ENCODE measurements at places on chromosomes 3 and 15.

GRCh38 chr3:13770170-13771169 lies 109.4 kb downstream of the WNT7A start:
- DNase-seq: no peak

GRCh38 chr3:72078676-72079368 lies 293.9 kb upstream of the PROK2 start:
- DNase-seq: no peak

- DNase-seq: no peak
Observed at GRCh38 chr15:23424111-23424904, 22.7 kb downstream of the GOLGA6L2 start.

DNA sequence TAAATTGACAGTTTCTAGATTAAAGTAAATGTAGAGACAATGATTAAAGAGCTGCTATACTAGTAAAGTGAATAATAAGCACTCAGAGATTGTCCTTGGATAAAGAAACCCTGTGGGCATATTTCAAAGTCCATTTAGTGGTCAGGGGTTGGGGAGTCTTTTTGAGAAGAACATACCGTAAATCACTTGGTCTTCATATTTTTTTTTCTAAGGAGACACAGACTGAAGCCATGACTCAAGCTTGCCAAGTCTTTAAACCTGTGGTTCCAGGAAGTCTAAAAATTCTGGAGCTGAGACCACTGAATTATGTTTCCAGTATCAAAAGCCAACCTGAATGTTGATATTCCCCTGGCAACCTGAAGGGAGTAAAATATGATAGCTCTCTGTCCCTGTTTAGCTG lies 171.0 kb downstream of the TPRG1 start:
- no peak for DNase-seq

- DNase-seq: peak; percentile 79
Observed at GRCh38 chr3:106728315-106729098, 648.7 kb upstream of the CCDC54 start.

- DNase-seq: no peak
Observed at GRCh38 chr15:38503496-38503895, 49.6 kb downstream of the FAM98B start.

DNA sequence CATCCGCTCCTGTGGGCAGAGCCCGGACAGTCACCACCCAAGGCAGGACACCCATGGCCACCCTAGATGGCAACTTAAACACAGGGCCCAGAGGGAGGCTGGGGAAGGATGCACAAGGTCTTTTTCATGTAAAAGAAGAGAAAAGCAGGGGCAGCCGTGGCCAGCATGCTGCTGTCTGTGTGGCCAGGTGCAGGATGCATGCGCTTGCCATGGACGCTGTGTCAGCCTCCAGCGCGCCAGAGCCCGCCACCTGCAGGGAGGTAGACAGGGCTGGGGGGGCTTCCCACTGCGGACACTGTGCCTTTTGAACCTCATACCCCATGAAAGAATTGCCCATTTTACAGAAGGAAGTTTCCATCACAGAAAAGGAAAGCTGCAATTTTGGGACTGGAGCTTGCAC lies 18.2 kb downstream of the UROC1 start:
- DNase-seq: no peak

DNA sequence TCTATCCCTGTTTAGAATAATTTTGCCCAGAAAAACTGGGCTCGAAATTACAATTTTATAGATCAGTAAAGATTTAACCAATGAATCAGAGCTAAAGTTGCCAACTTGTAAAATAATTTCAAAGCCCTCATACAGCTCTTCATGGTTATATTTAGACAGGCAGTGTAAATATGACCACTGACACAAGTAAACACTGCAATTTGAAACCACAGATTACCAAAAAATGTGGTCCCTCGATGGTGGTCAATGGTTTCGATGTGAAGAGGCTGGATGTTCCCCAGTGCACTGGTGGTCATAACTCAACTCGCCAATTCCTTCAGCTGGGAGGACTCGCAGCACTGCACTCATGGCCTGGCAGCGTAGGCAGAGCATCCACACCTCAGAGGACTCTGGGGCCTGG lies 28.6 kb downstream of the LRTM1 start:
- DNase-seq: no peak

DNA sequence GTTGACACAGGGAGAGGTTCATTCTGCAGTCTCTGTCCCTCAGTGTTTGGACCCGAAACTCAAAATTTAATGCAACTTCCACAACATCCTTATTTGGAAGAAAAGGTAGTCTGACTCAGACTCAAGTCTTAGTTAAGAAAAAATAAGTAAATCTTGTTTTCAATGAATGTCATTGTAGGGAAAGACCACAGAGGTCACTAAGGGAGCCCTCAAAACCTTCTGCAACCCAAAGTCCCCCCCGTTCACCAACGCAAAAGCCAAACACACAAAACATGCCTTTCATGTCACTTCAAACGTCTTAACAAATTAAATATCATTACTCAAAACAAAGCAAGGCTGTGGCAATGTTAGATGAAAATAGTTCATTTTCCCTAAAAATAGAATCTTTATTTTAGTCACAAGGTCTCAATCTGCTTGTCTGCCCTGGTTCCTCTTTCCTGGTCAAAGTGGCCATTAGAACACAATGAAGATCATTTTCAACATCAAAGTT lies 20.9 kb upstream of the SSUH2 start:
- DNase-seq: no peak

- DNase-seq: no peak
Observed at GRCh38 chr3:160987982-160988964, 116.9 kb downstream of the B3GALNT1 start.

- no peak for DNase-seq
Observed at GRCh38 chr3:191592105-191592504, 131.1 kb downstream of the PYDC2 start.

DNA sequence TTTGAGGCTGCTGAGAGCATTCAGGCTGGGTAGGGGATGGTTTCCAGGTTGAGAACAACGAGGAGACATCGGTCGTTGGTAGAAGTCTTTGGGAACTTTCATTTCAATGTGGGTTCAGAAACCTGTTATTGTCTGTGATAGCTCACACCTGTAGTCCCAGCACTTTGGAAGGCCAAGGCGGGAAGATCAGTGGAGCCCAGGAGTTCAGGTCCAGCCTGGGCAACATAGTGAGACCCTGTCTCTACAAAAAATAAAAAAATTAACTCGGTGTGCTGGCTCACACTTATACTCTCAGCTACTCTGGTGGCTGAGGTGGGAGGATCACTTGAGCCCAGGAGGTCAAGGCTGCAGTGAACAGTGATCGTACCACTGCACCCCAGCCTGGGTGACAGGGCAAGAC lies 988 bp upstream of the RNF168 start:
- no peak for DNase-seq
